ENCODE measurements at places on chromosomes 4 and X.
A peak's percentile ranks its signal among the peaks of the same experiment; 100 is the strongest.

GRCh38 chr4:155608225-155608885, 58.3 kb upstream of the GUCY1A1 start:
- no peak for DNase-seq

DNA sequence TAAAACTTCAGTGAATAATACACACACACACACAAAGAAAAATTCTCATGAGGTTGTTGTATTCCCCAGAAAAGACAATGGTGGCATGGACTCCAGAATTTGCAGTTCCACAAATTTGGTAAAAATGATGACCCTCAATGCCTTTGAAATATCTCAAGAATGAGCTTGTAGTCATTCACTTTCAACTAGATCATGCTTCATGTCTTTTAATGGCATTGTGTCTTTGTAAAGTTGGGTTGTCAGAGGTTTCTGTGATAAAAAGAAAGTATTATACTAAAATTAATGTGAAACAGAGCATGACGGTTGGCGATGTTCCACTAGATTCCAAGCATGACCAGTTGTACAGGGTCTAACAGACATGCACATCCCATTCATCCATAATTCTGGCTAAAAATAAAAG, 685.0 kb upstream of the FRG1 start:
- no peak for DNase-seq

GRCh38 chr4:130628531-130628930, 1532.6 kb downstream of the C4orf33 start:
- DNase-seq: no peak

- DNase-seq: no peak
These were observed 124.0 kb upstream of the STIM2 start for GRCh38 chr4:26736621-26737020.

GRCh38 chr4:134201216-134202161, at the start of gene PABPC4L:
TSS of gene PABPC4L (minus strand) at chr4:134201789. CDS start at chr4:134201019, 770 bp downstream.
- DNase-seq: no peak

GRCh38 chrX:131987252-131987651, 35.9 kb upstream of the STK26 start:
- no peak for DNase-seq

DNA sequence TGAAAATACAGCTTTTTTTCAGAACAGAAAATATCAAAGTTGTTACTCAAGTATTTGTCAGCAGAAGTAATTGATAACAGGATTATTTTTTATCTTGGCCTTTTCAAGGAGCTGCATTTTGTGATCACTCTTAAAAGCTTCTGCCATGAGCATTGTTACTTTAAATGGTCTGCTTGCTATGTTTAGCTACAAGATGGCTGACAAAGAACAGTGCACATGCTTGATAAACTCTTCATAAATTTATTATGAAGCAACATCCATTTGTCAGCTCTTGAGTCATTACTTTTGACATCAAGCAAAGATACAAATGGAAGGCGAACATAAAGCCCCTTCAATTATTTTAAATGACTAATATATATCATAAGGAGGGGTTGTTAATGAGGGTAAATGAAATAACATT, 205.4 kb upstream of the RPS6KA3 start:
- DNase-seq: no peak

- no peak for DNase-seq
These were observed 33.0 kb downstream of the NOP14 start for GRCh38 chr4:2930135-2930757.

DNA sequence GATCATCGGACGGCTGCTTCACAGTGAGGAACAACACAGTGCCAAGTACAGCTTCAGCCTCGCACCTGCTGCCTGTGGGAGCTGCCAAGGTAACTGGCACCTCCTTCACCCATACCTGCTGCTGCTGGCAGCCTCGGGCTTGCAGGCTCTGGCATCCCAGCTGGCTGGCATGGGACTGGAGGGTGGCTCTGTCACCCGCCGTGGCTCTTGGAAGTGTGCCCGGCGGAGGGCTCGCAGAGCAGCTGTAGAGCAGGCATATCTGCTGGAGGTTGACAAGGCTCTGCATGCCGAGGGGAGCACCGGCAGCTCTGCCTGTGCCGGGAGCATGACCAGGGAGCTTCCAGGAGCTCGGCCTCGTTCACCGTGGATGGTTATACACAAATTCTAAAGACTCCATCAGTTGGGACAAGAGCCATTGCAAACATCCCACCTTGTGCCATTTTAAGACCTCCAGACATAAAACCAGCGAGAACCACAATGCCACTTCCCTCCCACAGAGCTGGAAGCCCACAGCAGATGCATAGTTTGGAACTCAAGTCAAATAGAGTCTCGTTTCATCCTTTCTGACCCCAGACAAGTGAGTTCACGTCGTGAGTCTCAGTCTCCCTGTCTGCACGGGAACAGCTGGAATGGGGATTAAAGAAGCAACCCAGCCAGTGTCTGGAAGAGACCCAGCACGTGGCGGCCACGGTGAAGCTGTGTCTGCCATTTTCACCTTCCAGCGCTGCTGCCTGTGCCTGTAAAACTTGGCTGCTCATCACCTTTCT, 84.3 kb upstream of the PSAPL1 start:
- DNase-seq: peak; percentile 37

DNA sequence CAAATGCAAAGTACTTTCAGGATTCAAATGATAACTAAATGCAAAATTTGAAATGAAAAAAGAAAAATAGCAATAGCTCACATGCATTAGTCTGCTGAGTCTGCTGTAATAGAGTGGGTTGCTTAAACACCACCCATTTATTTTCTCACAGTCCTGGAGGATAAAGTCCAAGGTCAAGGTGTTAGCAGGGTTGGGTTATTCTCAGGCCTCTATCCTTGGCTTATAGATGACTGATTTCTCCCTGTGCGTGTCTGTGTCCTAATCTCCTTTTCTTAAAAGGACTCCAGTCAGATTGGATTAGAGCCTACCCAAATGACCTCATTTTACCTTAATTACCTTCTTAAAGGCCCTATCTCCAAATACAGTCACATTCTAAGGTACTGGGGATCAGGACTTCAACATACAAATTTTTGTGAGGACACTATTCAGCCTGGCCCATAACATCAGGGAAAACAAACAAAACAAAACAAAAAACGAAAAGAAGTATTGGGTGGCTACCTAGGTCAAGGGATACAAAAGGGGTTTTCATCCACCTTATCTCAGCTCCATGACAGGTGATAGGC, 6.3 kb upstream of the TBL1X start:
- DNase-seq: no peak

DNA sequence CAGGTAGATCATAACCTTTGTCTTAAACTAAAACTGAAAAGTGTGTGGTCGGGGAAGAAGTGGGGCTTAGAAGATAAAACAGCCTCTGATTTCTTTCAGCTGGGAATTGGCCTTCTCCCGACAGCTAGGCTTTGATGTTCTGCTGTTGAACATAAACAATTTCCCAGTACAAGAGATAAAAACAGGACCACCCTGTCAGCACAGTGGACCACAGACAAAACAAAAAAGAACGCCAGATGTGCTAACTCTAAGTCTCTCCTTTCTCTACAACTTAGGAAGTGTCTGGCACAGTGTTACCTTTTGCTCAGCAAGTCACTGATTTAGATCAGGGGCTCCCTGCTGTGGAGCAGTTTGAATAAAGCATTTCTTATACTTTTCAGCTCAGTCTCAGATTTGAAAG, 87.5 kb upstream of the UXT start:
- no peak for DNase-seq

- no peak for DNase-seq
These were observed 78.1 kb downstream of the ARSF start for GRCh38 chrX:3119376-3119775.

DNA sequence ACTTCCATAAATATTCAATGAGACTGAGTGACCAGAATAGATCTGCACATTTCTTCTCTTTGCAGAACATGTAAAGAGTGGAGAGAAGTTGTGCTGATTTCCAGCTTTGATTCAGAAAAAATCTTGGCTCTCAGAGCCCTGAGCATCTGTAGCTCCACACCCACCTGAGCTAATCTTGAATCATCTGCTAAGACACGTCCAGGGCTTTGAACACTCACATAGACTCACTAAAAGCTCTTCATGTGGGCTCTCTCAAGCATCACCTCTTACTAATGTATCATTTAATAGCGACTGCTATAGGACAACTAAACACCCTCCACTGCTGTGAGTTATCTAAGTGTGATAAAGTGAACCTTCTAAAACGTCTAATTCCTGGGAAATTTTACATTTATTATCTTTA, 147.7 kb upstream of the GRIA3 start:
- DNase-seq: no peak
